ENCODE measurements at places on chromosomes 5 and 9.

DNA sequence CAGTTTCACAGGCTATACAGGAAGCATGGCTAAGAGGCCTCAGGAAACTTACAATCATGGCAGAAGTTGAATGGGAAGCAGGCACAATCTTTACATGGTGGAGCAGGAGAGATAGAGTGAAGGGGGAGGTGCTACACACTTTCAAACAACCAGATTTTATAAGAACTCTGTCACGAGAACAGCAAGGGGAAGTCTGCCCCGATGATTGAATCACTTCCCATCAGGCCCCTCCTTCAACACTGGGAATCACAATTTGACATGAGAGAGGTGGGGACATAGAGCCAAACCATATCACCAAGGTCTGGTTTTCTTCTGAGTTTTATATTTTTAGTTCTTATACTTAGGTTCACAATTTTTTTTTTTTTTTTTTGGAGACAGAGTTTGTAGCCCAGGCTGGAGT is 16.1 kb downstream of the ZCCHC9 start:
- no peak for DNase-seq

DNA sequence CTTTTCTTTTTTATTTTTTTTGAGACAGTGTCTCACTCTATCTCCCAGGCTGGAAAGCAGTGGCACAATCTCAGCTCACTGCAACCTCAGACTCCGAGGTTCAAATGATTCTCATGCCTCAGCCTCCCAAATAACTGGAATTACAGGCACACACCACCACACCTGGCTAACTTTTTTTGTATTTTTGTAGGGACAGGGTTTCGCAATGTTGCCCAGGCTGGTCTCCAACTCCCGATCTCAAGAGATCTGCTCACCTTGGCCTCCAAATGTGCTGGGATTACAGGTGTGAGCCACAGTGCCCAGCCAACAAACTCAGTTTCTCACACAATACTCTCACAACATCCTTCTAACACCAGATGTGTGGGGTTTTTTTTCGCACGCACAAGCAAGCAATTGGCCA is 22.1 kb downstream of the AFF4 start:
- DNase-seq = no peak

GRCh38 chr5:19837536-19838174 is 150.3 kb downstream of the CDH18 start:
- DNase-seq = peak; percentile 35

DNA sequence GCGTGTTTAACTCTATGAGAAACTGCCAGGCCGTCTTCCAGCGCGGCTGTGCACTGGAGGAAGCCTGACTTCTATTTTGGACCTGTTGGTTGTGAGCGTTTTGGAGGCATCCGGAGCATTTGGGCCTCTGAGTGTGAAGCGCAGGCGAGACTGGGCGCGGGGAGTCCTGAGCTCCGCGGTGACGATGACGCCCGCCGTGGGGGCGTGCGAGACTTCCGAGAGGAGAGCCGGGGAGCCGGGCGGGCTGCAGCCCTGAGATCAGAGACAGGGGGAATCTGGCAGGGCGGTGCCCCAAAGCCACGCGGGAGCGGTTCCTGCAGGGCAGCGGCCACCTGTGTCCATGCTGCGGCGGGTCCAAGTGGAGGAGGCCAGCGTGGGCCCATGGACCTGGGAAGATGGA is 47.4 kb downstream of the NTNG2 start:
- no peak for DNase-seq

DNA sequence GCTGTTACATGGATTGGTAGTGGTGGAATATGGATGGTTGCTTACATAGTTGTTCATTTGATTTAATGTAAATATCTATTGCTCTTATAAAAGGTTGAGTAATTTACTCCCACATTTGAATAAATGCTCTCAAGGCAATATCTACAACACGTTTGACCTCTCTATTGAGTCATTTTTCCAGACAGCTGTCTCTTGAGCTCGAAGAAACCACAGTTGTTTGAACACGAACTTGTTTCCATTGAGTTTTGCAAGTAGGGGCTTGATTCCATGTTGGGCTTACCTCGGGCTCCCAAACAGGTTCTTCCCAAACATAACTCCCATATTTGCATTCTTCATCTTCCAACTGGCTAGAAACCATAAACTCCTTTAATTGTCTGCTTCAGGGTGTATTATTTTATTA is 115.0 kb upstream of the HMHB1 start:
- no peak for DNase-seq

GRCh38 chr9:1051584-1052275 is 1.6 kb downstream of the DMRT2 start:
- peak; percentile 41 for DNase-seq

DNA sequence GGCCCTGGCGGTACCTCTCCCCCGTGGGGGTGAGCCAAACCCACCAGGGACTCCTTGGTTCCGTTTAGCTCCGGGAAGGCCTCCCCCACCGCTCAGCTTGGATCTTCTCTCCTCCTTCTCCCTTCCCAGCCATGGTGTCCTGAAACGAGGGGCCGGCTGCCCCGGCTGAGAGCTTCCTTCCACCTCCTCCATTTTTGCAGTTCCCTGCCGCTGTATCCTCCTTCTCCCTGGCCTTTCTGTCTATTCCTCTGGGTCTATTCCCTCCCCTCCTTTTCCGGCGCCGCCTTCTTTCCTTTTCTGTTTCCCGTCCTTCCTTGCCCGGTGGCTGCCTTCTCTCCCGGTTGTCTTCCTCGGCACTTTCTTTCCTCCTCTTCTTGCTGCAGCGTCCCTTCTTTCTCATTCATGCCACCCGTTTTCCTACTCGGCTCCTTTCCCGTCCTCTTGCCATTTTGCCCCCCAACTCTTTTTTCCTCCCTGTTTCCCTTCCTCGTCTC is 110.4 kb downstream of the LIFR start:
- no peak for DNase-seq

DNA sequence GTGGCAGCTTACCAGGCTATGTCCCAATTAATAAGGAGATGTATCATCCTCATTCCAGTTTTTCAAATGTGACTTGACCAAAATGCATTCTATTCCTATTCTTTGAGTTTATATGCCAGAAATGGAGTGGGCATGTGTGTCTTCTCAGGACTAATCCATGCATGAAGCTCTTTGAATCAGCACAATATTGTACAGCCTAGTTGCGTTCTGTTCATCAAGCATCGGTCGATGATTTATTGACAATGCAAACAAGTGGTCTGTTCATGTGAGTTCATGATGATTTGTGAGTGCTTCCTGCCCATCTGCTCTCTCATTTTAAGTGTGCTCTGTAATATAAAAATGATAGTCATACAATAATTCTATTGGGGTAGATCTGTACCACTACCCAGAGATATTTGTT is 48.3 kb downstream of the PALM2AKAP2 start:
- no peak for DNase-seq

- no peak for DNase-seq
These were observed 363.4 kb downstream of the RAB3C start for GRCh38 chr5:58946230-58946629.

DNA sequence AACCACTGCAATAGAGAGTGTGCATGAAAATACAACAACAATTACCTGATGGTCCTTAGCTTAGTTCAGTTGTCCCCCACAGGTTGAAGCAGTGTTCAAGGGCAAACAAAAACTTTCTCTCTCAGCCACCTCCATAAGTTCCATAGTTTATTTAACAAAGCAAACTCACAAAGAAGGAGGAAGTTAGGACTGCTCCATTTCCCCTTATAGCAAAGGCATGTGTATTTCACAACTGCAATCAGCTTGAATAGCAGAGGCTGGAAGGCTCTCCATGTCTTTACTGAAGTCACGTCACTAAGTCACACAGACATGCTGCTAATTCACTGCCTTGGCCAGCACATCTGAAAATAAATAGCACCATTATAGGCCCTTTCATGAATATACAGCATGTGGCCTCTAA is 43.3 kb downstream of the DOCK8 start:
- no peak for DNase-seq

DNA sequence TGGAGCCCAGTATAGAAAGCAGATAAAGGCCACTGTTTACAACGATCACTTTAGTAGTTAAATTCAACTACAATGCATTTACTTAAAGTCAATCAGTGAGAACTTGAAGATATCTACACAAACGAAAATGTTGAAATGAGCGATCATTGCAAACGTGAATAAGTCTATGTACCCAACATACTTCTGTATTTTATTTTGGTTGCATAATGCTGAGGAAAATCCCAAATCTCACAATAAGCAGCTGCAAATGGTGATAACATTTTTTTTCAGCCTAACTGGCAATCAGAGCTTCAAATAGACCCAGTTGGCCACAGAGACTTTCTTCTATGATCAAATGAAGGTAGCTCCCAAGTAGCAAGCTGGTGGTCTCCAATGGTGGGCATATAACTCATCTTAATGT is 32.1 kb downstream of the PDGFRB start:
- DNase-seq = no peak

- no peak for DNase-seq
These were observed 5.8 kb upstream of the ZBTB43 start for GRCh38 chr9:126799034-126799433.

DNA sequence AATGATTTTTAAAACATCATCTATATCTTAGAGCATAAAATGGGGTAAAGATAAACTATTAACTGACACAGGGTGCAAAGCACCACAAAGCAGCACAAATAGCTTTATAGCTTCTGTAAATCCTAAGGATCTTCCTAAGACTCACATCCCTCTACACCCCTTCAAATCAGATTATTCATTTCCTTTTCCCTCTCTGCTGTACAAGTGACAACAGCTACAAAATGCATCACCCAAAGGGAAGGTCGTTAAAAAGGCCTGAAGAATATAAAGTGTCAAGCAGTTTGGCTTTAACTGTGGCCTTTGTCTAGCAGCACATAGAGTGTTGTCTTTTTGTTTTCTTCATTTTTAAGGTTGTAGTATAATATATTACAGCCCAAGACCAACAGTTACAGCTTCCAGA is 422.1 kb downstream of the PDE4D start:
- no peak for DNase-seq

GRCh38 chr5:59819806-59820205 is 73.7 kb downstream of the PDE4D start:
- DNase-seq = peak; percentile 17

- no peak for DNase-seq
These were observed 29.1 kb downstream of the DIRAS2 start for GRCh38 chr9:90613502-90613901.

- peak; percentile 100 for DNase-seq
These were observed 74.9 kb upstream of the NIPAL4 start for GRCh38 chr5:157384971-157385709.

DNA sequence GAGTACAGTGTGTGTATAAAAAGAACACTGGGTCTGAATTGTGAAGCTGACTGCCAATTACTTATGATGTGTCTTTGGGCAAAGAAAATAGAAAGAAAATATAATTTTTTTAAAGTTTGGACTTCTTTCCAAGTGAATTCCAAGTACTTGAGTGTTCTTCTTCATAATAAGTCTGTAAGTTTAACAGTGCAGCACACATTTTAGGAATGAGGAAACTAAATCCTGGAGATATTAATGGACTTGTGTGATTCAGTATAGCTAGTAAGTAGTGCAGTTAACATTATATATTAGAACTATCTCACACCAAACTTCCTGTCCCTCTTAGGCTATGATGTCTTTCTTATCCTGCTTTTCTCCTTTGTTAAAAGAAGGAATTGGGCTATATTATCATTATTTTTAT is 1953.8 kb downstream of the MAT2B start:
- peak; percentile 11 for DNase-seq

GRCh38 chr5:35031276-35031675 is 16.5 kb downstream of the AGXT2 start:
- peak; percentile 8 for DNase-seq

DNA sequence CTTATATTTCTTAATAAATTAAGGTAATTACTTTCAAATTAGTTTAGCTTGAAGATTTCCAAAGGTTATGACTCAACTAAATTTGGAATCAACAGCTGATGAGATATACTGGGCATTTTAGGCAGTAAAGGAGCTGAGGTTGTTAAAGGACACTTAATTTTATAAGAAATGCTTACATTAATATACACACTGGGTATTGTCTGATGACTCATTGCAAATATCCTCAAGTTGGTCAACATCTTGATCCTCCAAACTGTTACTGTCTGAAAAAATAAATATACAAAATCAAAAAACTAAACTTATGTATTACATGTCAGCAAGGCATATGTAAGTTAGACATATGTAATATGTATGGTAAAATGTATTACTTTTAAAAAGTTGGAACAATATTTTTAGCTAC is 3.4 kb downstream of the GFM2 start:
- no peak for DNase-seq

DNA sequence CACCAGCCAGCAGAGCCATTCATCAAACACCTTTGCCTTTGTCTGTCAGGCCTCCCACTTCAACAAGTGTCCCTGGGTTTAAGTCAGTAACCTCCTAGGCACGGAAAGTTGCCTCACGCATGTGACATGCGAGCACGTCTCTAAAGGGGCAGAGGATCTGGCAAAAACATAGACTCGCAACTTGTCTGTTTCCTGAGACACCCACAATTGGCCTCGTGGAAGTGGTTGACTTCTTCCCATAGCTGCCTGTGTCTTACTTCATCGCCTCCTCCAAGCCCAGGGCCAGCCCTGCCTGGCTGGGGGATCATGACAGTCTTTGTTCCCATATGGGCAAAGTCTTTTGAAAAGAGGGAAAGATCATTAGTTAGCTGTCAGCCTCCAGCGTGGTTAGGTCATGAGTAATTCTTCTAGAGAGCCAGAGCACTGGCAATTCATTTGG is 35.5 kb upstream of the GLRX start:
- DNase-seq = peak; percentile 83

GRCh38 chr9:6757132-6757455 is 679 bp upstream of the KDM4C start:
- DNase-seq = peak; percentile 76

DNA sequence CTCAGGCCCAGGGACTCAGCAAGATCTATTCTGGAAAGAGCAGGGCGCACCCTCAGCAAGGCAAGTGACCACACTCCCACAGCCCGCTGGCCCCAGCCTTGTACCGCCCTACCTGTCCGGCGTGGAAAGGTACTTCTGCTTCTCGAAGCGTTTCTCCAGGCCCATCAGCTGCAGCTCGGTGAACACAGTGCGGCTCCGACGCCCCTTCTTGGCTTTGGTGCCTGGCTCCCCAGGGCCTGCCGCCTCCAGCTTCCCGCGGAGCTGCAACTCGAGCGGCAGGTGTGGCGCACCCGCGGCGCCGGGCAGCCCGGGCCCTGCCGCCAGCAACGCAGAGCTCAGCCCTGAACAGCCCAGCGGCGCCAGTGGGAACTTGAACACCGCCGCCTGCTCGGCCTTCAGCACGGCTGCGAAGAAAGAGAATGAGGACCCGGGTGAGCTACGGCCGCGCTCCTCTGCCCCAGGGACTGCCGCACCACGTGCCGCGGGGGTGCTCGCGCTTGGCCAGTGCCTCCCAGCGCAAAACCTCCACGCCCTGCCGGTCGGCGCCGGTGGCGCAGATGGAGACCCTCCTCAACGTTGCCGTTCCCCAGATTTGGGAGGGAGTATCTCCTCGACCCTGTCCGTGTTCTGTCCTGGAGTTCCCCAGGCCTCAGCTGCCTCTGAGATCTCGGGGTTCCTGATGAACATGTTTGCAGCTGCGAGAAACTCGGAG is 2.2 kb downstream of the BARX1 start:
- DNase-seq = no peak

- peak; percentile 12 for DNase-seq
These were observed 24.3 kb downstream of the PTPDC1 start for GRCh38 chr9:94108584-94108983.

DNA sequence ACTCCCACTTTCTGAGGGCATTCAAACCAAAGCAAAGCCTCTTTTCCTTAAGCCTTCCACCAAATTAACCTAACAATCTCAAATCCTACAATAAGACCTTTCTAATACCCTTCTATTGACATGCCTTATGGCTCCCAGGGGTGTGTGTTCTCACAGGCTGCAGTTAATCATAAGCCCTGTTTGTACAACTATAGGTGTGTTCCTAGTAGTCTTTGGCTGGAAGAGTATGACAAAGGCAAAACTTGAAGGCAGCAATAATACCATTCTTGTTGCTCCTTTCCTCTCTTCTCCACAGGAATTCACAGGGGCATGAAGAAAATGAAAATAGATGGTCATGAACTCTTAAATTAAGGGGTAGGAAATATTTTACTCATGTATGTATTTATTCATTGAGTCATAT is 10.9 kb upstream of the FBXO38 start:
- DNase-seq = peak; percentile 68
